Astrocyte (in vitro differentiated cells and primary cell): ENCODE measurements at places on chromosomes 4 and X.

GRCh38 chr4:146370841-146371240 lies 150.9 kb downstream of the SLC10A7 start:
- peak; percentile 28 for DNase-seq

DNA sequence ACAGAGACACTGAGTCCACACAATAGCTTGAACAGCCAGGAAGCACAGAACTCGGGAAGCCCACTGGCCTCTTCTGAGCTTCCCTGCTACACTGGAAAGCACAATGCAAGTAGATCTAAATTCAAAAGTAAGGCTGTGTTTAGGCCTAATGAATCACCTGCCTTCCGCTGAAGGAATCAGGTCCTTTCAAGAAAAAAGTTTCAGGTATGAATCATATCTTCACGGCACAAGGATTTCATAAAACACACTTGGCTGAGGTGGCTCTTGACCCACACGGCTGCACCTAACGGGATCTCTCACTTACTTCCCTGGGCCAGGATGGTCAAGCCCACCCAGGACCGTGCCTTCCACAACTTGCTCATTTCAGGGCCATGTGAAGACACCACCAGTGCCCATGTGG lies 59.3 kb downstream of the IRF2 start:
- DNase-seq: no peak

DNA sequence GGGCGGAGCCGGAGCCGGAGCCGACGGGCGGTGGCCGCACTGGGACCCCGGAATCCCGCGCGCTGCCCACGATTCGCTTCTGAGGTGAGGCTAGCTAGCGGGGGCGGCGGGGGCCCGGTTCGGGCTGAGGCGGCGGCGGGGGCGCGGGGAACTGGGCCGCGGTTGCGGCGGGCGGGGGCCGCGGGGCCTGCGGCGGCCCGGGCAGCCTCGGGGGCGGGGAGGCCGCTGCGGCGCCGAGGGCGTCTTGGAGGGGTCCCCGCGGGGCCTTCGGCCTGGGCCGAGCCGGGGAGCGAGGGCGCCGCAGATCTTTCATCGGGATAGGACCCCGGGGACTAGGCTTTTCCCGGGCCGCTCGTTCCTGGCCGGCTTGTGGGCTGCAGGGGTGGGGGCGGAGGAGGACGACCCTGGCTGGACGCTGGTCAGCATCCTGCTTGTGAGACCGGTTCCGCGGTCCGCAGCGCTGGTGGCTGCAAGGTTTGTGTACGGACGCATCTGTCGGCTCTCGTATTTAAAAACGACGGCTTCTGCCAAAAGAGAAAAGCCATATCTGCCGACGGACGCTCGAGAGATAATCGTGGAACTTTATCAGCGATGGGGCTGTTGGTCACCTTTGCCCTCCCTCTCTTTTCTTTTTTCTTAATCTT lies 419 bp downstream of the ADD1 start:
- no peak for DNase-seq

DNA sequence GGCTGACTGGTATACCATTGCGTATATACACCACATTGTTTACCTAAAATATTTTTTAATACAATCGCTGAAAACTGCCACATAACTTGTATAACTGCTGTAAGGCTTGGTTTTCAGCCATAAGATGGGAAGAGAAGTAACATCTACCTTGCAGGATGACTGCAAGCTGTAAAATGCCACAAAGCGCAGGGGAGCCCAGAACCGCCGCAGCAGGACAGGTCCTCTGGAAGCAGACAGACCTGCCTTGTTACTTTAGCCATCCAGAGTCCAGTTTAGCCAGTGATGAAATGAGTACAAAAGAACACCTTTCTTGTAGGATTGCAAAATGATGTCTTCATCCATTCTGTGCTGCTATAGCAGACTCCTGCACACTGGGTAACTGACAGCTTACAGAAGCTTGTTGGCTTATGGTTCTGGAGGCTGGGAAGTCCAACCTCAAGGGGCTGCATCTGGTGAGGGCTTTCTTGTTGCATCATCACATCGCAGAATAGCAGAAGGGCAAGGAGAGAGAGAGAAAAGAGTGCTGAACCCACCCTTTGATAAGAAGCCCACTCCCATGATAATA lies 4.1 kb upstream of the CTBP1 start:
- DNase-seq: no peak

DNA sequence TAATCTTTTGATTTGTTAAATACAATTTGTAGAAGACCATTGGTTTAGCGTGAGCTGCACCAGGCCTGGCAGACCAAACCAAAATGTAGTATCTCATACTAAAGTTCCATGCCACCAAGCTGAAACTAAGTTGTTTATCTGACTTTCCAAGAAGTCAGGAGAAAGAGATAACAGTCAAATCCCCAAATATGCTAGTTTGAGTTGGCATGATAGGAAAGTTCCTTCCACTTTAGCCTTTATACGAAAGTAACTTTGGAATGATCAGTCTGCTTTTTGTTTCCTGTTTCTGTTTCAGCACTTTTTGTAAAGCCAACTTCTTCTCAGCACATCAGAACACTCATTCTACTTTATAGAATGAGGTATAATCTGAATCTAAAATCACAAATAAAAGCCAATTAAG lies 449.2 kb downstream of the GRXCR1 start:
- DNase-seq: no peak

DNA sequence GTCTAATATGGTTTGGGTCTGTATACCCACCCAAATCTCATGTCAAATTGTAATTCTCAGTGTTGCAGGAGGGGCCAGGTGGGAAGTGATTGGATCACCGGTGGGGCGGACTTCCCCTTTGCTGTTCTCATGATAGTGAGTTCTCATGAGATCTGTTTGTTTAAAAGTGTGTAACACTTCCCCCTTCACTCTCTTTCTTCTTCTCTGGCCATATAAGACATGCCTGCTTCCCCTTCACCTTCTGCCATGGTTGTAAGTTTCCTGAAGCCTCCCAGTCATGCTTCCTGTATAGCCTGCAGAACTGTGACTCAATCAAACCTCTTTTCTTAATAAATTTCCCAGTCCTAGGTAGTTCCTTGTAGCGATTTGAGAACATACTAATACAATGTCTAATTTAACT lies 19.7 kb upstream of the SCRG1 start:
- no peak for DNase-seq

DNA sequence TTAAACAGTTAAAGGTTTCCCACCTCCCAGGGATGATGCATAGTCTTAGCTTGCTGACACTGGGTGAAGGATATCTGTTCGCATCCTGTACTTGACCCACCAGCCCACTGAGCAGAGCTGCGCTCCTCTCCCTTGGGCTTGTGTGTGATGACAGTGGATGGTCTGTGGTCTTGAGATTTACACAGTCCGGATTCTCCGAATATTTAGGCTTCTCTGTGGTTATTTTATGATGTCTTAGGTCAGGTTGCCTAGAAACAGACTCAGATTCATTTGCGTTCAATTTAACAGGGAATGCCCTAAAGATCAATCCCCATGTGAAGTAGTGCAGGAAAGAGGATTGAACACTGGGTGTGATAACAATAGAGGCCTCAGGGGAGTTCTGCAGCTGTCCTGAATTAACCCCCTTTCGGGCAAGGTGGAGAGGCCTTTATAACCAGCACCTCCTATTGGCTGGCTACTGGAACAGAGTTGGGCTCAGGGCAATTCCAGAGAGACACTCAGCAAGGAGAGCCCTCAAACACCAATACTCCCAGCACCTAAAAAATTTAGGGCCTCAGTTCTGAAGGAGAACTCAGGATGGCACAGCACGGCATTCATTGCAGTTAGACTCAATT lies 653.2 kb upstream of the GALNT7 start:
- peak; percentile 54 for DNase-seq

- DNase-seq: peak; percentile 84
Observed at GRCh38 chr4:122341886-122342285, 36.9 kb upstream of the ADAD1 start.

- DNase-seq: no peak
Observed at GRCh38 chr4:108369035-108369655, 200.4 kb upstream of the LEF1 start.

- DNase-seq: no peak
Observed at GRCh38 chr4:76969495-76969894, 19.9 kb downstream of the SEPTIN11 start.
